Endothelial cell of umbilical vein (primary cell): ENCODE measurements at places on chromosomes 5 and 9.

GRCh38 chr5:160367885-160368284, 2.5 kb downstream of the C1QTNF2 start:
- DNase-seq = no peak

DNA sequence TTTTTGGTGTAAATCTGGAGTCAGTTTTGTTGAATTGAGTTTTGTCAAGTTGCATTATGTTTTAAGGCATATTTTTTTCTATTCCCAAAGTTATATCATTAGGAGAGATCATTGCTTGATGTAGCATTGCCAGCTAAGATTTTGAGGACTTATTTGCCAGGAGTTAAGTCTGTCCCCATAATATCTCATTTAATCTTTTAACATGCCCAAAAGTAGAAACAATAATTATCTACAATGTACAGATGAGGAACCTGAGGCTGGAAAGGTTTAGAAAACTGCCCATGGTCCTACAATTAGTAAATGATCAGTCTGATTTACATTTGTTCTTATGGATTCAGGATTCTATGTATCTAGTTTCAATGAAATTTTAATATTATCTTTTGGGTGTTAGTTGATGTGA, 4.7 kb downstream of the NIPBL start:
- no peak for DNase-seq

DNA sequence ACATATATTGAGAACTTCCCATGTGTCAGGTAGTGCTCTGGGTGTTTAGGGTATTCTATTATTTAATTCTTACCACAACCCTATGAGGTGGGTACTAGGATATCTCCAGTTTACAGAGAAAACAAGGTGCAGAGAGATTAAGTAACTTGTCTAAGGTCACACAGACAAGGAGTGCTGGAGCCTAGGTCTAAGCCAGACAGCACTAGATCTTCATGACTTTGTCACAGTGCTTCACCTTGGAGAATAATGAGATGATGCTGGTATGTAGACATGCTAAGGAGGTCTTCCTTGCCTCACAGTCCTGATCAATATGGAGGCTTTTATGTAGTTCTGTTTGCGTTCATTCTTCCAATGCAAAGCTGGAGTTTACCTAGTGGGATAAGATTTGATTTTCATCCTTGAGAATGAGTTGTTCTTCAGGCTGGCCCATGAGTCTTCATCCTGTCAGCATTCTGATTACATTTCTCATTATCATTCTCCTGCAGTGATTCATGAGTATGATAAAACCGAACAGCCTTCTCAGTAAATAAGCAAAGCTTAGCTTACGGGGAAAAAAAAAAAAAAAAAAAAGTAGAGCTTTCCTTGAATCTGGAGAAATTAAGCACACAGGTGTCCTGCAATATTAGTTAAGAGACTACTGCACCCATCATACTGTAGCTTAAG, 176.3 kb downstream of the C9orf152 start:
- peak; percentile 82 for DNase-seq

GRCh38 chr9:136254381-136255165, 9.0 kb upstream of the QSOX2 start:
- no peak for DNase-seq

- DNase-seq = no peak
Measured at GRCh38 chr5:61496860-61497259, 164.8 kb downstream of the ZSWIM6 start.

DNA sequence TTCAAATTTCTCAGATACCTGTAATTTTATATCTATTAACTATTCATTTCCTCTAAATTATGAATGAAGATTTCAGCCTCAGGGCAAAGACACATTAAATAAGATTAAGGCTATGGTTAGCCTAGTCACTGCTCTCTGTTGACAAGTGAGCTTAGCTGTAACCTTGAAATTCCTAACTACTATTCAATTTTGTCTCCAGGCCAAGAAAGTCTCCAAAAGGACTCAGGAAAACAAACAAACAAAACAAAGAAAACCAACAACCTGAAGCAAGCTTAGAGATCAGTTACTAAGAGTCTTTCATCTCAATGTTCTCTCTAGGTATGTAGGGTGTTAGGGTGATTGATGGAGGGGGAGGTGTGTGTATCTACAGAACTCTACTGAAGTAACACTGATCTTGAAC, 9.6 kb upstream of the CTNNAL1 start:
- no peak for DNase-seq

GRCh38 chr9:34037626-34038025, 11.1 kb downstream of the UBAP2 start:
- no peak for DNase-seq

DNA sequence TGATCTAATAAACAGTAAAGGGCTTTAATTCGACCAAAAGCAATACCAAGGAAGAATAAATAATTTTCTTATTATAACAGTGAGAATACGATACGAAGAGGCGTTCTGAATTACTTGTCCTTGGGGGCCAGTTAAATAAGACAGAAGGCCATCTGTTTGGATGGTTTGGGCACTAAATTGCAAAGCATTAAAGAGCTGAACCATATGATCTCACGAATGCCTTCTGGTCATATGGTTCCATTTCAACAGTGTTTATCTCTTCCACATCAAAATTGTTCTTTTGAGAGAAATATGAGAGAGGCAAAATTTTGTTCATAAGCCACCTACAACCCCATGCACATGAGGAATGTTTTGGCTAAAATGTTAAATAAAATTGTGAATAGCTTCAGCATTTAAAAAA, 605.4 kb downstream of the PTPRD start:
- DNase-seq = no peak

DNA sequence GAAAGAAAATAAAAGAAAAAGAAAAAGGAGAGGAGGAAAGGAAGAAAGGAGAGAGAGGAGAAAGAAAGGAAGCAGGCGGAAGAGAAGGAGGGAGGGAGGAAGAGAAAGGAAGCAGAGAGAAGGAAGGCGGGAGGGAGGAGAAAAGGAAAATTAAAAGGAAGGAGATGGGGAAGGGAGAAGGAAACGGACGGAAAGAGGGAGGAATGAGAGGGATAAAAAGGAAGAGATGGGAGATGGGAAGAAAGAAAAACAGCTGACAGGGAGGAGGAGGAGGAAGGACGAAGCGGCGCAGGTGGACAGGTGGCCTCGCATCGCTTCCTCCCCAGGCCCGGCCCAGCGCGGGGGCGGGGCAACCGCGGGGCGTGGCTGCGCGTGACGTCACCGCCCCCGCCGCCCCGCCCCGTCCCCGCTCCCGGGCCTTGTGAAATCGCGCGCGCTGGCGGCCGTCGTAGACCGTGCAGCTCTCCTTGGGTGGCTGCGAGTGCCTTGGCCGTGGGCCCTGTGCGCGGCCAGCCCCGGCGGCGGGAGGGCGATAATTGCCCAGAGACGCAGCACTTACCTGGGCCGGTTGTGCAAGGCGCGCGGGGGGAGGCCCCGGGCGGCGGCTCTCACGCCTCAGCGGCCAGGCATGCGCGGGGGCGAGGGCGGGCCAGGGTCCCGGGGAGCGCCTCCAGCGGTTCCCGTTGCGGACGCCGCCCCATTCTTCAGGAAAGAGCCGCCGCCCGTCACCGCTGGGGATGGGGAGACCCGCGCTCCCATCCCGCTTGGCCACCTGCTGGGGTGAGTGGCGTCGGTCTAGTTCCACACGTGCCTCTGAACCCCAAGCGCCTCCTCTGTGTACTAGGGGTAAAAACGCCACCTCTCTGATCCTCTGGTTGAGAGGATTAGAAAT, 49.6 kb upstream of the FOXE1 start:
- peak; percentile 25 for DNase-seq

- DNase-seq = no peak
Measured at GRCh38 chr9:89364666-89365531, 46.6 kb downstream of the SECISBP2 start.

DNA sequence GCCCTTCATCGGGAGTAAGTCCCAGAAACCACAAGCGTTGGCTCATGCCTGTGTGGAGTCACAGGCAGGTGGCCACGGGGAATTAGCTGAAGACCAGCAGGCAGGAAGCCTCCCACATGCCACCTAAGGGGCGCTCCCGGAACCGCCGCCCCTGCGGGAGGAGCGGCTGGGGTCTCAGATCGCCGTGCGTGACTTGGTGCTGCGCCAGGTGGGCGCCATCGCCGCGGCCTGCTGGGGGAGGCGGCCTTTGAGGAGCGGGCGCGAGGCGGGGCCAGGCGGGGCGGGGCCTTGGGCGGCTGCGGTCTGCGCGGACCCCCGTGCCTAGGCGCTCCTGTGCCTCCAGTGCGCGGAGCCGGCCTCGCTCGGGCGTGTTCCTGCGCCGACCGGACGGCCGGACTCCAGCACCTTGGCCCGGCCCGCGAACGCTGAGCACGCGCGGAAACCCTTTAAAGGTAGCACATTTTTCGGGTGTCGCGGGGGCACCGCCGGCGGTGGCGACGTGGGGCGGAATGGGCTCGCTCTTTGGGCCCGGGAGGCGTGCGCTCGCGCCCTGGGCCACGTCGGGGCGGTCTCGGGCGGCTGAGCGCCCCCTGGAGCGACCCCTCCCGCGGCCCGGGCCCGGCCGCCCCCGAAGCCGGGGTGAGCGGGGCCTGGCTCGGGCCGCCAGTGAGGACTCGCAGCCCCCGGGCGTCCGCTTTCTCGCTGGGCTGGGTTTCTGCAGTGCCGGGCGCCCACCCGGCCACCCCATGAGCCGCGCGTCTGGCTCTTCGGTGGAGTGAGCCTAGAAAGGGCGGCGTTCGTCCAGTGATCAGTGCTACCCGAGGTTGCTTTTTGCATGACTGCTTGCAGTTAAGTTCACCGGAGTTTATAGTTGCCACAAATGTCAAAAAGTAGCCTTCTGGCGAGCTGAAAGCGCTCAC, 24.5 kb downstream of the LECT2 start:
- DNase-seq = no peak

DNA sequence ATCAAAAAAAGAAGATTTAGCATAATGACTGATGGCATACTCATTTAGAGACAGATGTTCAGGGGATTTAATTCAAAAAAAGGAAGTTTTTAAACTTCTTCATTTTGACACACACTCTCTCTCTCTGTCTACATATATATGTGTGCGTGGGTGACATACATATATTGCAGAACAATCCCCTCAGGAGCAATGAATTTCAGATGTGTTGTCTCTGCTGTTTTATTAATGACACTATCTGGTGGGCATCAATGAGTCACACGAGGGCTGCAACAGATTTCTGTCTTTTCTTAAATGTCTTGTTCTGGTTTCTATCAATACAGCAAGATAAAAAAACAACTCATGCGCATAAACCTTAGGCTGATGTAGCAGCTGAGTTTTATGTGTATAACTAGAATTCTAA, 123.5 kb upstream of the SLCO6A1 start:
- no peak for DNase-seq

DNA sequence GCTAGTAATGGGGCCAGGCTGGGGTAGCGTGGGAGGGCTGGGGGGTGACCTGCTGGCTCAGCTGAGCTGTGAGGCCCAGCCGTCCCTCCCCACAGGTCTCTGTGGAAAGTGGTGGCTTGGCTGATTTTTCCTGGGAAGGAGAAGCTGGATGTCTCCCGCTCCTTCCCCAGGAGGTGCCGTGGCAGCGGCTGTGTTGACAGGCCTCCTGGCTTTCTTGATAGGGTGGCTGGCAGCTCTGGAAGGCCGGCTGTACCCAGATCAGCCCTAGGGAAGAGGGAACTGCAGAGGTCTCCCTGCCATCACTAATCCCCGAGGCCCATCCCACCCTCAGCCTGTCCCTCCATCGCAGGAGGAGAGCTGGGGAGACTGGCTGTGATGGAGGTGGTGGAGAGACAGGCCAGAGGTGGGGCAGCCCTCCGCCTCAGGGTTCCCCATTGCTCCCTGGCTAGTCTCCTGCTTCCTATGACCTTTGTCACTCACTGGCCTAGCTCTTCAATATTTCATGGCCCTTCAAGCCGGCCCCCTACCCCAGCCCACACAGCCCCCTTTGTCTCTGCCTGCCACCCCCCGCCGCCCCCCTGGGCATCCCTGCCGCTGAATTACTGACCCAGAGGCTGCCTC, 6.8 kb downstream of the CXXC5 start:
- no peak for DNase-seq

- DNase-seq = no peak
Measured at GRCh38 chr5:14420101-14420811, 161.3 kb upstream of the OTULINL start.
